ENCODE measurements at places on chromosomes 13 and 19.

DNA sequence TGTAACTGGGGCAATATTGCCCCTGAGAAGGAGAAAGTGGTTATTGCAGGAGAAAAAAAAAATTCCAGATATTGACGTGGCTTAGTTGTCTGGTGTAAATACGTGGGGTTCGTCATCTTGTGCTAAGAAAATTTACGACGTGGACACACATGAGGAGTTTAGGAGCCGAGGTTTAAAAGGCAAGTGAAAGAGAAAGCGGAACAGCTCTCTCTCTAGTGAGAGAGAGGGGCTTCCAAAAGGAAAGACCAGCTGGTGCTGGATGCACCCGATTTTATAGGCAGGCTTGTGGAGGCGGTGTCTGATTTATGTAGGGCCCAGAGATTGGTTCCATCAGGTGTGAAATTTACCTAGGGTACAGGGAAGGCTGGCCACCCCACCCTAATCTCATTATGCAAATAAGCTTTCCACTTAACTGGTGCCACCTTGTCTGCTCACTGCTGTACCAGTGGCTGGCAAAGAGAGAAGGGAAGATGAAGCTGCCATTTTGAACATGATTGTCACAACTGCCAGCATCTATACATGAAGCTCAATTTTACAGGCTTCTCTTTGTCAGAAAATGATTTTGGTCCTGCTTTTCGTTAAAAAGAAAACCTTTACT, 845.1 kb downstream of the DACH1 start:
- DNase-seq: no peak

DNA sequence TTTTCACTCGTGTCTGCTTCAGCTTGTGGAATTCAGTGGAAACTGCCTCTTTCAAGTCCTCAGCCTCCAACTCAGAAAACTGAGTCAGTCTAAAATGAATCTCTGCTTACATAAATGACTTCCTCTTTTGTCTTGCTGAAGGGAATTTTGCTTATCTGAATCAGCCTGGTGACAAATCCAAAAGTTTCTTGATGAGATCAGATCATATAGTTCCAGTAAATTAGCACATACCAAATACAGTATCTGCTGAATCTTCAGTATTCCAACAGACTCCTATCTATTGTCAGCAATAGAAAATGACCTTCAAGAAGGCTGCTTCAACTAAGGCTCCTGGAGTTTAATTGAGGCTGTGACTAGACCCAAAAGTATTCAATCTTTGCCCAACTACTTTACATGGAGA, 290.0 kb downstream of the MZT1 start:
- no peak for DNase-seq

DNA sequence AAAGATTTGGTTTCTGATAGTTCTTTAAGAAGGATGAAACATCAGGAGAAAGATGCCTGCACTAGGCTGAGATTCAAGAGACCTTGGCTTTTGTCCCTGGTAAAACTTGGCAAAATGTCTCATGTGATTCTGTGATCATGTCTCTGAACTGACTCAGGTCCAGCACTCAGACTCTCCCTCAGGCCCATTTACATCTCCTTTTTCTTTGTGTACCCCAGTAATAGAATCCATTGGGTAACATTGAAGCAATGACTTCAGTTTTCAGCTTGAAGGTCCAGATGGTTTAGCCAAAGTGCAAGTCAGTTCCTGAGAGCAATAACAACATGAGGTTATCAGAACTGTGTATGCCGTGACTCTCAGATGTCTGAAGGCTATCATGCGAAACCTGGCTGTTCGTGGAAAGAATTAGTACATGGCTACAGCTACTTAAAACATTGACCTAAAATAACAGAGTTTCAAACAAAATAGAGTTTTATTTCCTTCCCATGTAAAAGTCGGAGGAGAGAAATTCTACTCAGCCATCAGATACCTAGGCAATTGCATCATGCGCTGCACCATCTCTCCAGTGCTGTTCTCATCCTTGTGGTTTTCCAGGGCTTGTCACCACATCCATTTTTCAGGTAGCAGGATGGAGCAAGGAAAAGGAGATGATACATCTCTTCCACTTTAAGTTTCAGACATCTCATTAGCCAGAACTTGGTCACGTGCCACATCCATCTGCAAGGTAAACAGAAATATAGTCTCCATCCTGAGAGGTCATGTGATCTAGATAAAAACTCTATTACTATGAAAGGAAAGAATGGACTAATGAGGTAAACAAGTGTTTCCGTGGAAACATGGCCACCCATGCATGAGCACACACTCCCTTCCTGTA, 117.3 kb downstream of the POSTN start:
- no peak for DNase-seq

DNA sequence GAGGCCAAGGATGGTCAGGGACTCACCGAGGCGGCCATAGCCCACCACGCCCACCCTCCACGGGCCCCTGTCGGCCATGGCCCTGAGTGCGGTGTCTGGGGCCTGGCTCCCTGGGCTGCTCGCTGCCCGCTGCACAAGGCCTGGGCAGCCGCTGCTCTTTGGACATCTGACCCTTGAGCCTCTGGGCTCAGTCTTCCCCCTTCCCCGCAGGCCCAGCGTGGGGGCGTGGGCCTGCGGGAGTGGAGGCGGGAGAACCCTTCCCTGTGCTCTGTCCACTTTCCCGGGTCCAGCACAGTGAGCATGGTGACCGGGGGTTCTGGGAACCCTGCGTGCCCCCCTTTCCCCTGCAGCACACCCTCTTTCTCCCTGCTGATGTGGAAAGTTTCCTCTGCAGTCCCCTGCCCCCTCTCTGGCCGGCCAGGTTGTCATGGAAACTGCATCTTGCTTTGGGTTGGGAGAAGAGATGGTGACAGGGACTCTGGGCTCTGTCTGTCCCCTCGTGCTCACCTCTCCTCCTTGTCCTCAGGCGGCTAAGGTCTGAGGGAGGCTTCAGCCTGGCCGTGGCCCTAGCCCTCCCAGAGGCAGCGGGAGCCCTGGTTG, at the start of gene ASPDH:
ASPDH (minus strand) TSS at position 168 of the 600 bp plus-strand sequence; CDS start at position 78, 90 bp downstream.
- DNase-seq: no peak

DNA sequence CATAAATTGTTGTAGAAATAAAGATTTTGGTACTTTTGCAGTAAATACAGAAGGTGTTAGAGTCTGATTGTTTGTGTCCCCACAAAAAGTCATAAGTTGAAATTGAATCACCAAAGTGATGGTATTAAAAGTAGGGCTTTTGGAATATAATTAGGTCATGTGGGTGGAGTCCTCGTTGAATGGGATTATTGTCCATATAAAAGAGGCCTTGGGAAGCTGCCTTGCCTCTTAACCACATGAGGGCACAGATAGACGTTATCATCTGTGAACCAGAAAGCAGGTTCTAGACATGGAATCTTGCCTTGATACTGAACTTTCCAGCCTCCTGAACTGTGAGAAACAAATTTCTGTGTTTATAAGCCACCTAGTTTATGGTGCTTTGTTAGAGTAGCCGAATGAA, 186.8 kb downstream of the PRR20E start:
- no peak for DNase-seq

DNA sequence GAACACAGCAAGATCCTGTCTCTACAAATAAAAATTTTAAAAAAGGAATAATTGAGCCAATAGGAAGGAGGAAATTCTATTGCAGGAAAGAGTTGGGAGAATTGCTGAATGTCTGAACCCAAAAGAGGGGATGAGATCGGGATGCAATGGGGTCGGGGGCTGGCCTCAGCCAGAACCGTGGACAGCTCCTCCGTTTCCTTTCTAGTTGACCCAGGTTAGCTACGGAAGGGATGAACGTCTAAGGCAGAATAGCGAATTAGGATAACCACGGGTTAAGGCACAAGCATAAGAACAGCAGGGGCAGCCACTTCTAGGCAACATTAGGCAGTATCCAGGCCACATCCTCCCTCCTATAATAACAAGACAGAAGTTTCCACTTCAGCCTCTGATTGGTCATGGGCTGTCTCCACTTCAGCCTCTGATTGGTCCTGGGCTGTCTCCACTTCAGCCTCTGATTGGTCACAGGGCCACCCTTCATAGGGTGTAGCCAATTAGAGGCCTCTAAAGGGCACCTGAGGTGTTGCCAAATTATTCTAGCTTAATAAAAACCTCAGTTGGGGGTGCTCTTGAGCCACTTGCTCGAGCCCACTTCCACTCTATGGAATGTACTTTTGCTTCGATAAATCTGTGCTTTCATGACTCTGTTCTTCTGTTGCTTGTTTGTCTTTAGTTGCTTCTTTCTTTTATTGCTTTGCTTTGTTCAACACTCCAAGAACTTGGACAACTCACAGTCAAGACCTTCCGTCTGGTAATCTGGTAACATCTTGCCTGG, 24.9 kb upstream of the TPM4 start:
- DNase-seq: no peak

DNA sequence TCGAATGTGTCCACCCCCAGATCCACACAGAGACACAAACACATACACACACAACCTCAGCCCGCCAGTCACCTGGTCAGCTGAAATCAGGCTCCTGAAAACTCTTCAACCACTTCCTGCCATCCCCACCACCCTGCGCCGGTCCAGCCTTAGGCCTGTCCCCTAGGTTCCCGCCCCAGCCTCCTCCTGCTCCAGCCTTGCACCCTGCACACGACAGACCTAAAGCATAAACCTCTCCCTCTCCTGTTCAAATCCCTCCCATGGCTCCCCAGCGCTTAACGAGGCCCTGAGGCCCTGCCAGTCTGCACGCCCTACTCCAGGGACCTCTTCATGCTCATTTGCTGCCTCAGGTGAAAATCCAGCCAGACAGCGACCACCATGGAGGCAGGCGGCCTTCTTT, 7.1 kb downstream of the PNMA8B start:
- DNase-seq: no peak

DNA sequence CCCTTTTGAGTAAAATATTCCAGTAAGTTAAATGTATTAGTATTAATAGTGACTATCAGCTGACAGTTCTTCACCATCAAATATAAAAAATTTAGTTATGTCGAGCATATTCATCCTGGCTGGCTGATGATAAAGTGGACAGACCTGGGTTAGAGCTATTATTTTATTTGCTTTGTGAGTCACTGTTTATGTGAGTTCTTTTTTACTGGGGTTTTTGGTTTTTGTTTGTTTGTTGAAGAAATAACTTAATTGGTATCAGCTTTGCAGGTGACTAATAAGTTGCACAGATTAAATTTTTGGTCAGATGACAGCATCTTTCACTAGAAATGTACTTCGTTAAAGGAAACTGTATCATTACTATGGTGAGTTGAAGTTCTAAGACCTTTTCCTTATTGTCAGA, 224.7 kb downstream of the GGACT start:
- DNase-seq: no peak

- no peak for DNase-seq
Measured at GRCh38 chr19:47445937-47446402, 25.7 kb downstream of the SLC8A2 start.

DNA sequence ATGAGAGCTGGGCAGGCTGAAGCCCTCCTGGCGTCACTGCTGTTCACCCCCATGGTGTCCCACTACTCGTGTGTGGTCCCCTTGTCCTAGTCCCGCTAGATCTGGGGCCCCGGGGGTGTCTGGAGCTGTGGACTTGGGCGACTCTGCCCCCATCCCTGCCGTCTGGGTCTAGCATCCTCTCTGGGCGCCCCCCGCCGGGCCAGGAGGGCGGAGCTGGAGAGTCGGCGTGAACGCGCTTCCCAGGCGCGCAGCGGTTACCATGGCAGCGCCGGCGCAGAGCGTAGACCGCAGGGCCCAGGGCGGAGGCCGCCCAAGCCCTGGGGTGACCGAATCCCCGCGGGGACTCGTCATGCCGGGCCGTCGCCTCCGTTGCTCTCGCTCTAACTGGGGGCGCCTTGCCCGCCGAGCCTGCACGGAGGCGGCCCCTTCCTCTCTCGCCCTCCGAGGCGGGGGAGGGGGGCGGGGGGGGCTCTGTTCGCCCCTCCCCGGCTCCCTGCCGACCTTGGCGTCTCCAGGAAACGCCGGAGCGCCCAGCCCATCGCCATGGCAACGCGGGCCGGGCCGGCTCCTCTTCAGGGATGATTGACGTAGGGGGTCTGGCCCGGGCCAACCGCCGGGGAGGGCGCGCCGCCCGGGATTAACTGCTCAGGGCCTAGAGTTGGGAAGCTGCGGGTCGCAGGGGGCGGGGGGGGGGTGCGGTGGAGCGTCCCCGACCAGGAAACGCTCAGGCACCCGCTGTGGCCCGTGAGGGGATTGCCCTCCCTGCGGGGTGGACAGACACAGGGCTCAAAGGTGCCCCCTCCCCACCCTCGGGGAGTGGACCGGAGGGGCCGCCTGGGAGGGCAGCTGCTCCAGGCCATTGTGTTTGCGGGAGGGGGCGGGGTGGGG, 8.9 kb downstream of the ISYNA1 start:
- no peak for DNase-seq

- peak; percentile 5 for DNase-seq
Measured at GRCh38 chr13:81957121-81957520, 1616.2 kb upstream of the SPRY2 start.

DNA sequence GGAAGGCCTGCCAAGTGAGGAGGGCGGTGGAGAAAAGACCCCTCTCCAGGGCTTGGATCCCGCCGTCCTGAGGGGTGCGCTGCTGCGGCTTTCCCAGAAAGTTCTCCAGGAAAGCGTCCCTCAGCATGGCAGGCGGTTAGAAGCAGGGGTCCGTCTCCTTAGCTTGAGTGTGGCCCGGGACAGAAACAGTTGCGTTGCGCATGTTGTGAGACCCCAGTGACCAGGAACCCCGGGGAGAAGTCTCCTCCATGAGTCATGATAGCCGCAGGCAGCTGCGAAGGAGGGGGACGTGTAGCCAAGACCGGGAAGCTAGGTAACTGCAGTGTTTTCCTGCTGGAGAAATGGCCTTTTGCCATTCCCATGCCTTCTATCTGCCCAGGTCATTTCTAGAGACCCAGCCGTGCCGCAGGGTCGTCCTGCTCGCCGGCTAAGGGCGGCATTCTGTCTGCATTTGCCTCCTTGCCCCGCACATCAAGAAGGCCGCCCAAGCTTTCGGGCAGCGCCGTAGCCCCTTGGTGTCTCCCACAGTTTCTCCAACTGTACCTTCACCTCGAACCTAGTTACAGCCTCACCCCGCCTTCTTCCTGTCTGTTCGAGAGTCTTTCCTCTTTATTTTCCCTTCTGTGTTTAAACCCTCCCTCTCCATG, 64.3 kb downstream of the TM9SF2 start:
- DNase-seq: no peak

- DNase-seq: no peak
Measured at GRCh38 chr13:98370806-98371515, 193.9 kb upstream of the RNF113B start.

- DNase-seq: no peak
Measured at GRCh38 chr13:20151612-20152011, 9.2 kb downstream of the GJA3 start.

DNA sequence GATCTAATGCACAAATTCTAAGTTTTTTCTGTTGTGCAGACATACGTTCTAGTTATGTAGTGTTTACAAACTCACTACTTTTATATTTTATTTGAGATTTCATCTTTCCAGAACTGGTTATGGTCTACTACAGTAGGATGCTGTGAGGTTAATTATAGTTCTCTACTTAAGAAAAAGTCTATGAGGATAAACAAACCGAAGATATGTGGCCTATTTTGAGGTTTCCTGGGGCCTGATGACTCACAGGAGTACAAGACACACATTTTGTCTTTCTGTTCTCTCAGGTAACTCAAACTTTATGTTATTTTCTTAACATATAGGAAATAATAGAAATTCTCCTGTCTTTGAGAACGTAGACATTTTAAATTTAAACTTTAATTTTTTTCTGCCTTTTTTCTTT, 45.1 kb downstream of the PCDH20 start:
- no peak for DNase-seq

GRCh38 chr13:113947311-113948033, 26.4 kb downstream of the C13orf46 start:
- no peak for DNase-seq
